ENCODE measurements at places on chromosomes 7 and 10.

DNA sequence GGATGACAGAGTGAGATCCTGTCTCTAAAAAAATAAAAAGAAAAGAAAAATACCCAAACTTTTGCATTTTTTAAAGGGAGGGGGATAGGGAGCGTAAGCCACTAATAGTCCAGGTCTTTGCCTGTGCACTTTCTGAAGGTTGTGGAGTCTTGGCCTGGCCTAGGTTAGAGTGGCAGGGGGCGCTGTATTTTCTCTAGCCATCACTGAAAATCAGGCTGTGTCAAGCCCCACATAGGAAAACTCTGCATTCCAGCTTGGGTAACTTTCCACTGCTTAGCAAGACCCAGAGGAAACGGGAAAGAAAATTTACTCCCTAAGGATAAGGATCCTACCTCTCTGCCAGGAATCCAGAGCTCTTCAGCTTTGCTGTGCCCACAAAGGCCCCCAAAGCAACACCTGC lies 10.5 kb upstream of the PAX4 start:
- no peak for DNase-seq

DNA sequence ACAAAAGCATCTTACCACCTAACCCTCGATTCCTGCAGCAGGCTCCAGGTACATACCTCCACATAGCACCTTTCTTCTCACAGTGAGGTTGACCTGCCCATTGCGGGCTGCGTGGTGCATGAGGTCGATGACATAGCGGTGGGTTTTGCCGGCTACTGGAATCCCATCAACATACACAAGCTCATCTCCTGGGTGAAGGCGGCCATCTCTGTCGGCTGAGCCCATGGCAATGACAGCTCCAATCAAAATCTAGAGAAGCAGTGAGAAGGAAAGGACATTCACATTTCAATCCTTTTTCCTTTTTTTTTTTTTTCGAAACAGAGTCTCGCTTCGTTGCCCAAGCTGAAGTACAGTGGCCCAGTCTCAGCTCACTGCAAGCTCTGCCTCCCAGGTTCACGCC lies 369.3 kb downstream of the PHTF2 start:
- no peak for DNase-seq

- DNase-seq: no peak
Observed at GRCh38 chr10:80104066-80104926, 25.8 kb downstream of the TMEM254 start.

- DNase-seq: no peak
Observed at GRCh38 chr10:1399431-1400100, 337.8 kb downstream of the ADARB2 start.

DNA sequence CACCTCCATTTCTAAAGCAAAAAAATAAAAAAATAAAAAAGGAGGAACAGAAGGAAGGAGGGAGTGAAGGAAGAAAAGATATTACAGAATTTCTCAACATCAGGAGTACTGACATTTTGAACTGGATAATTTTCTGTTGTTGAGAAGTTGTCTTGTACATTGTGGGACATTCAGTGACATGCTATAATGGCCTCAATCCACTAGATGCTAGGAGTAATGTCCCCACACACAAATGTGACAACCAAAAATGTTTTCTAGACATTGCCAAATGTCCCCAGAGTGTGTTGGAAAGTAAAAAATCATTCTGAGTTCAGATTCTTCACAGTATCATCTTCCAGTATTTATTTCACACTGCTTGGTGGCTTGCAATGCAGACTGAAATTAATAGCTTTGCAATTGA lies 6.5 kb downstream of the ZNF438 start:
- DNase-seq: no peak

DNA sequence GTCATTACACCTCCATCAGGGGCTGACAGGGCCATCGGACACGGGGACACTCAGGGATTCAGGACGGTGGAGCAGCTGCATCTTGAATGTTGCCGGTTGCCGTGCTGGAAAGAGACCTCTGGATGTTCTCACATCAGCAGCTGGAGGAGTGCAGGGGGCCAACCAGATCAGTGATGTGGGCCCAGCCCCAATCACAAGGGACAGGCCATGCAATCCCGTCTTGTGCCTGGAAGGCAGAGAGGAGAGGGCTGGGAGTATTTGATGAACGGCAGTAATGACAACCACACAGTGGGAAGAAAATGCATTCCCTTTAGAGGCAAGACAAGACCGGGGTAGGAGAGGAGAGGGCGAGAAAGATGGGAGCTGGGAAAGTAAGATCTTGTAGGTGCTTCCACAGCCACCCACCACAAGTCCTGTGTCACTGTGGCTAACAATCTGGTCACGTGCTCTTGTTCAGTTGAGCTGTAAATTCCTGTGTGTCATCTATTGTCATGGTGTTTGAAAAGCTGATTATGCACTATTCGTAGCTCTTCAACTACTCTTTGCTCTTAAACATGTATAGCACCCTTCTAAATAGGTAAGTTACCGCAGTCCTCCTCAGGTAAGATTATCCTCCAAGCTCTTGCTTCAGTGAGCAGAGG lies 85.9 kb upstream of the LEP start:
- DNase-seq: no peak

- no peak for DNase-seq
Observed at GRCh38 chr7:38675494-38676106, 44.4 kb upstream of the AMPH start.

DNA sequence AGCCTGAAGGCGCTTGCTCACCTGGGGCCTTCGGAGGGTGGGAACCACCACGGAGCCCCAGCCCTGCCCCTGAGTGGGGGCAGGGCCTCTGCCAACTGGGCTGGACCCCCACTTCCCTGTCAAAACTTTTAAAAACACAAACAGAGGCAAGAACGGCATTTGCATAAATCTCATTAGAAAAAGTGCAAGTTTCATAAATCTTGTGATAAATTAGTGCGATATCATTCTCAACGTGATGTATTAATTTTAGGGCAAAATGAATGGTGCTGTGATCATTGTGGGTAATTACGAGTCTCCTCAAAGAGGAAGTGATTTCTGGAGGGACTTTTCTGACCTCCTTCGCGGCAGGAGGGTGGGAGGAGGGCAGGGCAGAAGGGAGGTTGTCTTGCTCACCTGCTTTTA lies 98.3 kb downstream of the CDH23 start:
- no peak for DNase-seq

GRCh38 chr7:4742051-4742573 lies 33.3 kb upstream of the AP5Z1 start:
- DNase-seq: no peak

- no peak for DNase-seq
Observed at GRCh38 chr7:103859709-103860108, 129.7 kb downstream of the RELN start.

- DNase-seq: no peak
Observed at GRCh38 chr7:116784647-116785046, 77.7 kb upstream of the CAPZA2 start.

DNA sequence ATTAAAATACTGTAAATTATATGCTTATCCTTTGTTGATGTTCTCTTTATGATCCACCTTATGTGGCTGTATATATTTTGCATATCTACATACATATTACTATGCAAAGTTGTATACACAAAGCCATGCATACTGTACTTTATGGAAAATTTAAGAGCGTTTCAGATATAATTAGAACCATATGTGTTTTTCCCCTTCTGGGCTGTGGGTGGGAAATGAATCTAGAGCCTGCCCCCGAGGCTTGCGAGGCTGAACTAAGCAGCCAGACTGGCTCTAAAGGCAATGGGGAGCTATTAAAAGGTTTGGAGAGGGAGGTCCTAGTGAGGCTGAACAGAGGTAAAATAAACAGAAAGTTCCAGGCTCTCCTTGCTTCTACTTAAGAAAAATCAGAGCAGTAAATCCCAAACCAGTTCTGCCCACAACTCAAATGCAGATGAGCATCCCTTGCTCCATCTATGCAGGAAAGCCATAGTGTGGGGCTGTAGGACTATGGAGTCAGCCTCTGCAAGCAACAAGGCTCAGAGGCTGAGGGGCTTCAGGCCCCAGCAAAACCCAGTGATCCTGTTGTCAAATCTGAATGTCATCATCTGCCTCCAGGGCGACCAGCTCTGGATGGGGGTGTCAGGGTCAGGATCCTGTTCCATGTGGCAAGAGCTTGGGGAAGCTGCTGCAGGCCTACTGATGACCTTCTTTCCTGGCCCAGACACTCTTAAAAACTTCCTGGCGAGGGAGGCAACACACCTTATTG lies 14.1 kb upstream of the DDIT4 start:
- DNase-seq: peak; percentile 57

GRCh38 chr10:3671386-3671955 lies 113.5 kb downstream of the KLF6 start:
- no peak for DNase-seq

DNA sequence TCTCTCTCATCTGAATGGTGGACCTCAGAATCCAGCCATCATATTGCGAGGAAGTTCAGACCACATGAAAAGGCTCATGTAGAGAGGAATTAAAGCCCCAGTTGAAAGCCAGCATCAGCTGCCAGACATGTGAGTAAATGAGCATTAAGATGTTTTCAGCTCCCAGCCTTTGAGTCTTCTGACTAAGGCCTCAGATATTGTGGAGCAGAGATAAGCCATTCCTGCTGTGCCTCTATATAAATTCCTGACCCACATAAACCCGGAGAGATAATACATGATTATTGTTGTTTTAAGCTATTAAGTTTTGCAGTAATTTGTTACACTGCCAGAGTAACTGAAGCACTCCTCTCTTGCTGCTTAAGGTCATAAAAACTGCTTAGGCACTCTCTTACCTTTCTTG lies 14.6 kb downstream of the FAM149B1 start:
- DNase-seq: no peak

DNA sequence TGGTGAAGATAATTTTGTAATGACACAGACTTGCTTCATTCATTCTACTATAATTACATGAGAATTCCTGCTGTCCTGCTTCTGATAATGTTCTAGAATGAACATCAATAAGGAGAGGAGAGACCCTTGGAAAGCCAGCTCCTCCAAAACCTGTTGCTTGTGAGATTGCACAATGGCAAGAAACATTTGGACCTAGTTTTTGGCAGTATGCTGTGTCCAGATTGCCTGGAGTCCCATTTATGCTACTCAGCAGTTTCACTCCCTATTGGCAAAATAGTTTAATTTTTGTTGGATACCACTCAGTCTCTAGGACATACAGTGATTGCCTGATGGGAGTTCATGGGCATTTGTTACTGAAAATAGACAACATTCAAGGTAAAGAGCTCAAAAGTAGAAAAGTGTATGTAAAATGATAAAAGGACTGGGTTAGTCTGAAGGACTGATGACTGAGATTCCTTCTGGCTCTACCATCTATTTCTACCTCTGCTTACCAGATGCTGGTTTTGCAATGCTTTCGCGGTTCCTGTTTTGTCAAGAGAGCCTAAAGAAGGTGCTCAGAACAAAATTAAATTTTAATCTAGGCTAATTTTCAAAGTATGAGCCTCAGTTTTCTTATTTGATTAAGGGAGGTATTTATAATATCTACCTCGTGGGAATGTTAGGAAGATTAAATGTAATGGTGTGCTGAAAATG lies 8.0 kb upstream of the ACTR3B start:
- DNase-seq: no peak

DNA sequence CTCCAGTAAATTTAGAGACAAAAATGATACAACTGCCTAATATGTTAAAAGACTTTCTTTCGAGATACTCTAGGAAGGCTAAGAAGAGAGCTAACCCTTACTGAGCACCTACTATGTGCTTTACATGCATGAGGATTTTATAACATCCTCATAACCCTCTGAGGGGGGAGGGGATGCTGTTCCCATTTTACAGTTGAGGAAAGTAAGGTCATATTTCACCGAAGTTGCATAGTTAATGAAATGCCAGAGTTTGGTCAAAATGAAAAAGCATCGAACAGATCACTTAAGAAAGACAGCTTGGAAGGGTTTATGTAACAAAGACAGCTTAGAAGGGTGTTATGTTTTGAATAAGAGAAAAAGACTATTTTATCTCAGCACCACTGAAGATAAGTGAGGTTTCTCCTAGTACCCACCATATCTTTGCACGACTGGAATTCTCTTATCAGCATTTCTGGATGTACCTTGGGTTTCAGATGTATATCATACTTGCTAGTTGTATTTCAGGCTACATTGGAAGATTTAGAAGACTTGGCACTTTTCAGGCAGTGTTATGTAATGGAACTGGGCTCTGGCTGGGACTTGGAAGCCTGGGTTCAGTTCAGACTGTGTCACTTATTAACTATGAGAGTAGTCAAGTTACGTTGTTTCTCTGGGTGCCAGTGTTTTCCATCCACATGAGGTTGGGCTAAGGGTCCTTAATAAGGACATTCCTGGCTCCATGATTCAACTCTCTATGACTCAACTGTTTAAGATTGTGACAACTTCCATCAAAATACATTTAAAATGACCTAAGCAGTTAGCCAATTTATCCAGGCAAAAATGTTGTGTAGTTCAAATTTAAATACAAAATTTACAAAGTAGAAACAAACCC lies 6.0 kb downstream of the RHOBTB1 start:
- no peak for DNase-seq

- no peak for DNase-seq
Observed at GRCh38 chr10:60728056-60728455, 50.2 kb upstream of the CDK1 start.

- no peak for DNase-seq
Observed at GRCh38 chr7:80740778-80741545, 102.5 kb downstream of the CD36 start.

GRCh38 chr10:48844616-48845015 lies 95.0 kb downstream of the LRRC18 start:
- no peak for DNase-seq

DNA sequence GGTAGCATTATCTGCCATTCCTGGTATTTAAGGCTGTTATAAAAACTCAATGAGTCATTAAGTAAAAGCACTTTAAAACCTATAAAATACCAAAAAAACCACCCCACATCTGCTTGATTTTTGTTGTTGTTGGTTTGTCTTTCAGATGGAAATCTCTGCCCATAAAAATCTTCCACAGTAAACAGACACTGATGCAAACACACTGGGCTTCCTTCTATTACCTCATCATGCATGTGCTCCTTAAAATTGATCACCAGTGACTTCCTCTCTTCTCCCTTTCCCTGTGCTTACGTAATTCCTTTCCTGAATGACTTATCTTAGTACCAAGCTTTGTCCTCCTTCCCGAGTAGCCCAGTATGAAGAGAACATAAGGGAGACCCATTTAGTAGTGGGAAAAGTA lies 167.2 kb downstream of the EVX1 start:
- no peak for DNase-seq

DNA sequence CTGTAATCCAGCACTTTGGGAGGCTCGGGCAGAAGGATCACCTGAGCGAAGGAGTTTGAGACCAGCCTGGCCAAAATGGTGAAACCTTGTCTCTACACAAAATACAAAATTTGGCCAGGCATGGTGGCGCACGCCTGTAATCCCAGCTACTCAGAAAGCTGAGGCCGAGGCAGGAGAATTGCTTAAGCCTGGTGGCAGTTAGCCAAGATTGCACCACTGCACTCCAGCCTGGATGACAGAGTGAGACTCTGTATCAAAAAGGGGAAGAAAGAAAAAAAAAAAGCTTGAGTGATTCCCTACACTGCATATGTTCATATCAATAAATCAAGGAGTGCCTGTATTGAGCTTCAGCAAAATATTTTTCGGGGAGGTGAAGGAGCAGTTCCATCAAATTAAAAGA lies 45.8 kb upstream of the SRRM3 start:
- no peak for DNase-seq

DNA sequence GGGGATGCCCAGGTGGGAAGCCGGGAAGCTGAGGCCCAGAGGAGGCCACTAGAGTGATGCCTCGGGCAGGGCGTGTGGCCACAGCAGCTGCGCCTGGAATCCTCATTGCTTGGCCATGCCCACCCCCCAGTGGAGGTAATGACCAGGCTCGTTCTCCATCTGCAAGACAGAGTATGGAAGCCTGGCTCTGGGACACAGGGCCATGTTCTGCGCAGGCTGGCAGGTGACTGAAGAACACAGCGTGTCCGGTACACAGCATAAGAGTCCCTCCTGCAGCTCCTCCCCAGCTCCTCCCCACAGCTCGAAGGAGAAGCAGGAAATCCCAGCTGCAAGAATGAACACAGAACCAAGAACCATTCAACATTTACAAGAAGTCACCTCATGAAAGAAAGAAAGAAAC lies 64.8 kb downstream of the SMURF1 start:
- DNase-seq: peak; percentile 68

All from activated naive CD4-positive, alpha-beta T cell treated with anti-CD3 and anti-CD28 coated beads for 36 hours (primary cell).